ENCODE measurements at places on chromosomes 6 and 20.

- no peak for DNase-seq
Measured at GRCh38 chr6:3326184-3326971, 67.6 kb downstream of the PSMG4 start.

DNA sequence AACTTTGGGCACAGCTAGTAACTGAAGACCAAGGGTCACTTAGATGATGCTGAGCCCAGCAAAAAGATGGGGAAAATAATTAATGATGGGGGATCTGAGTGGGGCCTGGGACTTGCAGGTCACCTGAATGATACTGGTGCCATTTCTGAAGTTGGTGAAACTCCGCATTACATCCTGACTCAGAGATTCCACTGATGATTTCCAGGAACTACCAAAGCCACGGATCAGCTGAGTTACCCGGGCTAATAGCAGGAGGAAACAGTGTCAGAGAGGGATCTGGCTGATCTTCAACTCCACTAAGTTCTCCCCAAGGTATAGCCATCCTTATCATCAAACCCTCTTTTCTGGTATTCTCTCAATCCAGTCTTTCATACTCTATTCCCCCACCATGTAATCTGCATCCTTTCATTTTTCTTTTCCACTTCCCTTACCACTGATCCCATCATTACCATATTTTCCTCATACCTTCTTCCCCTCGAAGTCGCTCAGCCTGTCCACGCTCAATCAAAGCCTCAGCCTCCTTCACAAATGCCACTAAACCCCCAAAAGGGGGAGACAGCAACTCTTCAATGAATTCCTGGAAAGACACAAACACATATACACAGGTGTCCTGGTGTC, 20.2 kb downstream of the VPS52 start:
- DNase-seq = no peak

GRCh38 chr20:60053125-60053817, 95.0 kb downstream of the CDH26 start:
- no peak for DNase-seq

- DNase-seq = no peak
Measured at GRCh38 chr6:45822246-45822812, 193.3 kb downstream of the CLIC5 start.

- DNase-seq = no peak
Measured at GRCh38 chr6:51684603-51685002, 402.8 kb downstream of the PKHD1 start.

GRCh38 chr6:160926281-160927276, 65.0 kb upstream of the MAP3K4 start:
- DNase-seq = no peak

DNA sequence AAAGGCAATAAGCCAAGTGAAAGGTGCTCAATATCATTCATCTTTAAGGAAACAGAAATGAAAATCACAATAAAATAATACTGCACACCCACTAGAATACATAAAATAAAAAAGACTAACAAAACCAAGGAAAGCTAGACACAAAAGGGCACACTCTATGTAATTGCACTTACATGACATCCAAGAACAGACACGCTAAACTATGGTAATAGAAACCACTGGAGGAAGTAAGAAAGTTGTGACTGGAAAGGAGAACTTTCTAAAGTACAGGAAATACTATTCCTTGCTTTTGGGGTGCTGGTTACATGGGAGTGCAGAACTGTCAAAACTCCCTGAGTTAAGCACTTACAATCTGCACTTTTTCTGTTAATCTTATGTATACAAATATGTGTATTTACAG, 253.7 kb upstream of the RUNX2 start:
- no peak for DNase-seq

GRCh38 chr20:43751167-43752050, 24.6 kb upstream of the GTSF1L start:
- DNase-seq = peak; percentile 48

GRCh38 chr6:118206221-118206620, 299.2 kb downstream of the SLC35F1 start:
- no peak for DNase-seq

DNA sequence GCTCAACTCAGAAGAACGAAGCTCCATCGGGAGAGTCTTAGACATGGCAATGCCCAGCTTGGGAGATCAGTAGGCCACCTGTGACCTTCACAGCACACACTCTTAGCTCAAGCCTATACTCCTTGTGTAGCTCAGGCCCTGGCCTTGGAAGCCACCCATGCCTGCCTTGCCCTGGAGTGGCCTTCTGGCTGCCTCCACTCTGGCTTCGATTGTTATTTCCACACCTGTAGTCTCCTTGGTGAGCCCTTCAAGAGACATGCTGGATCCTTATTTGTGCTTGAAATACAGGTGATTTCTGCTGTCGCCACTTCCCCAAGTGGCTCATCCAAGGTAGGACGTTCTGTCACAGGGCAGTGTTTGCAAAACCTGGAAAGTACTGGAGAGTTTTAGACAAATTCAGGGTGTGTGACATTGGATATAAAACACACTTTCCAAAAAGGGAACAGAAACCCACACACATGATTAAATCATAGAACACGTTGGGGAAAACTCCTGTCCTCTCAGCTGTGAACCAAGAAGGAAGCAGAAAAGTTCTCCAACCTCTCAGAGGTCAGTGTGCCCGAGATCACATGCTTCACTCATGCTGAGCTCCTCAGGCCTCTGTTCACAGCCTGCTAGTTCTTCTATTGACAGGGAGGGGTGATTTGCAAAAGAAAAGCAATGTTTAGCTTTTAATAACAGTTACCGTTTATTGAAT, 391.8 kb downstream of the CDC5L start:
- no peak for DNase-seq

GRCh38 chr6:50847890-50848594, 29.4 kb downstream of the TFAP2B start:
- DNase-seq = no peak

DNA sequence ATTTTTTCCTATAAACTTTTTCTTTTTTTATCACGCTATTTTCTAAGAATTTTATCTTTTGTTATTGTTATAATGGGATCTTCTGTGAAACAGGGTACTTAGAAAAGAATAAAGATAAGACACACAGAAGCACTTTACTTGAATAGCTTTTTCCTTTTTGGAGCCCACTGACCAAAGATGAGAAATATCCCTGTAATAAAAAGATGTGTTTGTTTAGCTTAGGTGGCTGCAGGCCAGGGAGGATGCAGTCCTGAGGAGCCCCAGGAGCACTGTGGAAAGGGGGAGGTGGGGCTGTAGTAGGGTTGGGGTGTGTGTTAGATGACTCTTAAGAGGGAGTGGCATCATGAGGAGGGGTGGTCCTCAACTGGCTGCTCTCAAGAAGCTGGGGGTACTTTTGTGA, 128.6 kb downstream of the ARID1B start:
- no peak for DNase-seq

DNA sequence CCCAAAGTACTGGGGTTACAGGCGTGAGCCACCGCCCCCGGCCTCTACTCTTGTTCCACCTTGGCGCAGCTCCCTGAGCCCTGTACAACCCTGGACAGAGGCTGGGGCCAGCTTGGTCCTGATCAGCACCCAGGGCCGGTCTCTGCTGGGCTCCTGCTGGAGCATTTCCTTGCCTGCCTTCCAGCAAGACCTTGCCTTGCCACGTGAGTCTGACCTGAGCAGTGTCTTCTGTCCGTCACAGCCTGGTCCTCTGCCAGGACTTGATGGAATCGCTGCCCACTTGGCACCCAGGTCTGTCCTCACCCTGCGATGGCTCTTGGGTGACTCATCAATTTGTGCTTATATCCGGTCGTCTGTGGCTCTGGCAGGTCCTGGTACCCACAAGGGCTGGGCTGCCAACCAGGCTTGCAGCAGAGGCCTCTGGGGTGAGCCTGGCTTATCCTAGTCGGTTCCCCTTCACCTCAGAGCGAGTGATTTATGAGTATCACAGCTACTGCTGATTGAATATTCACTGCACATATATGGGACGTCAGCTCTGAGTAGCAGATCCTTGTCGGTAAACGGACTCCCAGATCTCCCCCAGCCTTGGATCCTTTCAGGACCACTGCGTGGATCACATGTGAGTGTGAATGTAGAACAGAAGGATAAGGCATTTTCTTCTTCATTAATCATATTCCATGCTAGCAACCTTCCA, 10.1 kb upstream of the SULF2 start:
- DNase-seq = no peak

DNA sequence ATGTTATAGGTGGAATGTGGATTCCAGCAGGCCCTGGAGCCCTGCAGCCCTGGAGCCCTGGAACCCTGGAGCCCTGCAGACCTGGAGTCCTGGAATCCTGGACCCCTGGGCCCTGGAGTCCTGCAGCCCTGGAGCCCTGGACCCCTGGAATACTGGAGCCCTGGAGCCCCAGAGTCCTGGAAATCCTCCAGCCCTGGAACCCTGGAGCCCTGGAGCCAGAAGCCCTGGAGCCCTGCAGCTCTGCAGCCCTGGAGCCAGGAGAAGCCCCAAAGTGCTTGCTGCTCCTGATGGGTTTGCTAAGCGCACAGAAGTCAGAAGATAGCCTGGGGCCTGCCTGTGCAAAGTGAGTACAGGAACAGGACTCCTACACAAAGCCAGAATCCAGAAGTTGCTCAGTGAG, 223.1 kb upstream of the PDE10A start:
- DNase-seq = no peak

DNA sequence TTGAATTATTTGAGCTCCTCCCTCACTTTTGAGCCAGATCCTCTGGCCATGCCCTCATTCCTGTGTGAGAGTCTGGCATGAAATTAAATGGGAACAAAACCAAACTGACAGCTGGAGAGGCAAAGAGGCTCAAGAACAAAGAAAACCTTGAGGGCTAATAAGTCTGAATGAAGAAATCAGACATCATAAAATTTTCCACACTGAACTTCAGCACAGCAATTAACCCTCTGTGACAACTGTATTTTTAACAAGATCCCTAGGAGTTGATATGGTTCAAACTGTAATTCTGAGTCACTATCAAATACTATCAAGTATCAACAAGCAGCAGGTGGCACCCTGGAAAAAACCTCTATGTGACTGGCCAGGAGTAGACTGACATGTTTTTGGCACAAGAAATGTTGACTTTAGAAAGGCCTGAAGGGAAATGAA, 109.4 kb upstream of the EMILIN3 start:
- DNase-seq = no peak

GRCh38 chr6:45724511-45724910, 291.1 kb downstream of the CLIC5 start:
- no peak for DNase-seq

DNA sequence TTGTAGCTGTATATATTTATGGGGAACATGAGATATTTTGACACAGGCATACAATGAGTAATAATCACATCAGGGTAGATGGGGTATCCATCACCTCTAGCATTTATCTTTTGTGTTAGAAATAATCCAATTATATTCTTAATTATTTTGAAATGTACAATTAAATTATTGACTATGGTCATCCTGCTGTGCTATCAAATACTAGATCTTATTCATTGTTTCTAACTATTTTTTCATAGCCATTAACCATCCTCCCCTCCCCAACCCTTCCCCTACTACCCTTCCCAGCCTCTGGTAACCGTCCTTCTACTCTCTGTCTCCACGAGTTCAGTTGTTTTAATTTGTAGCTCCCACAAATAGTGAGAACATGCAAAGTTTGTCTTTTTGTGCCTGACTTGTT, 28.5 kb downstream of the NKX2-4 start:
- DNase-seq = no peak

DNA sequence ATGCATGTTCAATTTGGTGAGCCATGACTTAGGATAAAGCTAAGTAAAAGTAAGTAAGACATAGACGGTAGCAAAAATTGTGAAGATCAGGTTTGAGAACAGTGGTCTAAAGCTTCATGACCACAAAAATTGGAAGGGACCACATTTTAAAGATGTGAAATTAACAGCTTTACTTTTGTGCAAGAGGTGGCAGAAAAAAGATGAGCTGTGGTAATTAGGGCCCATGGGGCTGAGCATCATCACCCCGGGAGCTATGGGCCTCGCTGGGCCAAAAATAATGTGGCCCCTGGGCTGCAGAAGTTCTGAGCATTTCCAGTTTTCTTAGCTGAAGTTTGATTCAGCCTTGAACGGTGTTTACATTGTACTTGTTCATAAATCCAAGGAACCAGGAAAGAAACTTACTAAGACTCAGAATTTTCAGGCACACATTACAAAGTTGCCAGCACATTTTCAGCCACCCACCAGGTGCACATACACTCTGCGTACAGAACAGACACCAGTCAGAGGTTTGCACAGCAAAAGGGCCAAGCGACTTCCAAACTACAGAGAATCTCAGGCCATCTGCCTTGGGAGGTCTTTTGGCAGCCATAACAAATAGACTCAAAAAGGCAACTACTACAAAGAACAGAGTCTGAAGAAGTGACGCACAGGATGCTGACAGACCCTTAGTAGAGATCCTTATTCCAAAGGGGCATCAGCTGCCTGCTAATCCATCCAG, 57.7 kb downstream of the CSE1L start:
- DNase-seq = no peak

GRCh38 chr6:143536866-143537691, 25.6 kb upstream of the FUCA2 start:
- peak; percentile 63 for DNase-seq

DNA sequence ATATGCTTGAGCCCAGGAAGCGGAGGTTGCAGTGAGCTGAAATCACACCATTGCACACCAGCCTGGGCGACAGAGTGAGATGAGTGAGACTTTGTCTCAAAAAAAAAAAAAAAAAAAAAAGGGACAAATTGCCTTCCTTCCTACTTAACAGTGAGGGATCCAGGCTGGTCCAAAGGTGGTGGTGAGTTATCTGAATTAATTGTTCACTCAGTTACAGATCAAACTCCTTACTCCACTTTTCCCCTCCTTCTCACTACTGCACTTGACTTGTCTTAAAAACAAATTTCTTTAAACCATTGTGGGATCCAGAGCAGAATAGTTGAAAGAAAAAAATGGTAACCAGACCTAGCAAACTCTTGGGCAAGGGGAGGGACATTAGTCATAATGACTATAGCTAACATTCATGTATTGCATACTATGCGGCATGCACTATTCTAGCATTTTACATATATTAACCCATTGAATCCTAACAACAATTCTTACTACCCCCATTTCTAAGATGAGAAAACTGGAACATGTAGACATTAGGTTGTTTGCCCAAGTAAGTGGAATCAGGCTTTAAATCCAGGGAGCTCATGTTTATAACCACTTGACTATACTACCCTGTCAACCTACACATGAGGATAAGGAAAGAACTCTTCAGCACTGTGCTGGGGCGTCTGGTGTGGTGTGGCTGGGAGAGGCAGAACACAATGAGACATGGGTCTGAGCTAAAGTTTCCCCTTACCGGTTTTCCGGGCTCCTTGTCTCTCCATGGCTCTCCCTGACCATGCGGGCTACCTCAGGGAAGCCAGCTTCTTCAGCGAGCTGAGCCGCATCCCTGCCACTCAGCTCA, 1.5 kb downstream of the GPANK1 start:
- no peak for DNase-seq

Measured in stimulated activated CD4-positive, alpha-beta T cell treated with anti-CD3 and anti-CD28 coated beads, Interleukin-4, amount 100 ng/mL, for 1 hour (primary cell).